ENCODE measurements at places on chromosomes 6 and 20.

- no peak for DNase-seq
Measured at GRCh38 chr20:32670773-32671455, 2.8 kb downstream of the C20orf203 start.

DNA sequence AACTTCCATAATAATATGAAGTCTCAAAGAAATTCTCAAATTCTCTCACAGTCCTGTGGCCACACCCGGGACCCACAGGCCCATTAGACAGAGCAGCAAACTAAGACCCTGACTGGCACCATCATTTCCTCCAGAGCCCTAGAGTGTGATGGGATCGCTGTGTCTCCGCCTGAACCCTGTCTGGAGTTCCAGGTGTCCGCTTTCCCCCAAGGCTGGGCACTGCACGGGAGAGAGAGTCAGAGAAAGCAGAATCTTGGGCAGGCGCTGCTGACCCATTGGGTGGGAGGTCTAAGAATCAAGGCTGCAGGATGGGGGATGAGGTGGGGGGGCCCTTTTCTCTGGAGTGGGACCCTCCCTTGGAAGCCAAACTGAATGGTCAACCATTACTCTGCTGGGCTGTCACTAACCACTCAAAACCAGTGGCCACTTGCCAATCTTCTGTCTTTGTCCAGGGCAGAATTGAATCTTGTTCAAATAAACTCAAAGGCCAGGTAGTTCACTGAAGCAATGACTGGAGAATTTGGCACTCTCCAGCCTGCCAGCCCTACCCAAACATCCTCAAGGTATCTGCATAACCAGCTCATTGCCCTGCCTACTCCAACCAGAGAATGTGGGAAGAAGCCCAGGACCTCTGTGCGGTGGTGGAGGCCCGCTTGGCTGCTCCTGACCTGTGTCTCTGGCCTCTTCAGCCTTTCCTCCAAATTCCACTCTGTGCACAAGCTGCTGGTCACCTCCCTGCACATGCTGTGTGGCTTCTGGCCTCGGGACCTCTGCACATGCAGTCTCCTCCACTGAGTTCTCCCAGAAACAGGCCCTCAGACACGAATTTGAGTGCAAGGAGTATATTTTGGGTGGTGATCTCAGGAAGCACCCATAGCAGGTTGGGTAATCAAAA is 141.1 kb downstream of the CEBPB start:
- DNase-seq: peak; percentile 80

- DNase-seq: no peak
Measured at GRCh38 chr20:45819466-45819865, 7.0 kb downstream of the UBE2C start.

- DNase-seq: no peak
Measured at GRCh38 chr6:161195386-161195785, 78.5 kb downstream of the AGPAT4 start.

All from HT-29 (cell line).